Myocyte (in vitro differentiated cells): ENCODE measurements at places on chromosomes 11 and 22.
A peak's percentile ranks its signal among the peaks of the same experiment; 100 is the strongest.

GRCh38 chr11:63763496-63764339, 4.9 kb downstream of the ZFTA start:
- DNase-seq = no peak

GRCh38 chr22:30880181-30880601, 88.4 kb downstream of the MORC2 start:
- no peak for DNase-seq

DNA sequence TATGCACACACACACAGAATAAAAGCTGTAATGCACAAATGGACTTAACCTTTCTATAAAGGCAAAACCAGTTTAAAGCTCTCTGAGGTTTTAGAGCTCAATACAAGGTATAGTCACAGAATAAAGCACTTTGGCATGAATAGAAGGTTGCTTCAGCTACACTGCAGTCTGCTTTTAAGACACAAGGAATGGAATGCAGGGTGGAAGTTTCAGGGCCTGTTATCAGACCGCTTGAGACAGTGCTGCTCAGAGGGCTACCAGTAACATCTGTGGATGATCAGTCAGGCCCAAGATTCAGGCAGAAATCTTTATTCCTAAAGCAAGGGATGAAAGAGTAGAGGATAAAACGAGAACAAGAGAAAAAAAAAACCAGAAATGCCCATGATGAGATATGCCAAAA, 46.7 kb downstream of the CD44 start:
- DNase-seq = no peak

GRCh38 chr11:21301981-21302380, 632.6 kb downstream of the NELL1 start:
- DNase-seq = no peak

DNA sequence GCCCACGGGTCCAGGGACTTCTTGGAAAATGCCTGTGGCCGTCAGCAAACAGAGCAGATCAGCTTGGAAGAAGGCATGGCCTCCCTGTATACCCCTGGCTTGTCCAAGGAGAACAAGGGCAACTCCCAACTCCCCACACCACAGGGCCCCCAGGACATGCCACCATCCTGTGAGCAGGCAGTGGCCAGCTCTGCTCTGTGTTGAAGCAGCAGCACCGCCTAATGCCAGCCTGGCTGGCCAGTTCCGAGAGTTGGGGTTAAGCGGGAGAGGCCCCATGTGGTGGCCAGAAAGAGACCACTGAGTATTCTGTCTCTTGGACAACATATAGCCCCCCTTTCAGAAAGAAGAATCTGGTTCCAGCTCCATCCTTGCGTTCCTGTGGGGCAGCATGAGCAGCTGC, 209.2 kb downstream of the CTTN start:
- DNase-seq = no peak

GRCh38 chr22:46090631-46091201, 59.6 kb upstream of the PPARA start:
- peak; percentile 68 for DNase-seq

DNA sequence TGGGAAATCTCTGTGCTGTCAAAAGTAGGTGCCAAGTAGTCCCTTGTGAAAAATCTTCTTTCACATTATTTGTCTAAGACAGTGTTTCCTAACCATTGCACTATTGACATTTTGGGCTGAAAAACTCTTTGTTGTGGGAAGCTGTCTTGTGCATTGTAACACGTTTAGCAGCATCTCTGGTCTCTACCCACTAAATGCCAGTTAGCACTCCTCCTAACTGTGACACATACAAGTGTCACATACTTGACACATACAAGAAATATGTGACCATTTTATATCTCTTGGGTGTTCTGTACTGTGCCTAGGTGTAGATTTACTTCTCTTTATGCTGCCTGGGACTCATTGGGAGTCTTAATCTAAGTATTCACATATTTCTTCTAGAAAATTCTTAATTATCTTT, 57.8 kb downstream of the NXPE1 start:
- DNase-seq = no peak

DNA sequence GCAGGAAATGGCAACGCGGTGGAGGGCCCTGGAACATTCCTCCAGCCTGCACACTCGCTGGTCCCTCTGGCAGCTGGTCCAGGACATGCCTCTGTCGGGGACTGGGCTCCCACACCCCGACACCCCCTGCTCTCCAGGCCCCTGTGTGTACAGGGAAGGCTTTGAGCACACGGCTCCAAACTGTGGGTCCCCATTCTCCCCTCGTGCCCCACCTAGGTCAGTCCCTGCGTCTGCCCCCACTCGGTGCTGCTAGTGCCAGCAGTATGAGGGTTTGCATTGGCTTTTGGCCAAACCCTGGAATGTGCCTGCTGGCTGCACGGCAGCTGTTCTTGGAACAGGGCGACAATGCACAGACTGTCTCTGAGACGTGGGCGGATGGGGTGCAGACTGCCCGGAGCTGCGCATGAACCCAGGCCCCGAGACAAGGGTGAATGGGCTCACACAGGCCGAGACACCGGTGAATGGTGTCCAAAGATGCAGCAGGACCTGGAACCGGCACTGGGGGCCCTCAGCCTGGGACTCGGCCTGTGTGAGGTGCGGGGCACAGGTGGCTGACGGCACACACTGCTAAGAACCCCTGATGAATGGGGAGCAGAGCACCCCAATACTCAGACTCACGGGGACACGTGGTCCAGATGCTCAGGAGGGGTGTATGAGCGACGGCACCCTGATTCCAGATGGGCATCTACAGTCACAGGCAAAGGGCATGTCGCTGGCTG, 7.5 kb upstream of the SYT8 start:
- peak; percentile 97 for DNase-seq

DNA sequence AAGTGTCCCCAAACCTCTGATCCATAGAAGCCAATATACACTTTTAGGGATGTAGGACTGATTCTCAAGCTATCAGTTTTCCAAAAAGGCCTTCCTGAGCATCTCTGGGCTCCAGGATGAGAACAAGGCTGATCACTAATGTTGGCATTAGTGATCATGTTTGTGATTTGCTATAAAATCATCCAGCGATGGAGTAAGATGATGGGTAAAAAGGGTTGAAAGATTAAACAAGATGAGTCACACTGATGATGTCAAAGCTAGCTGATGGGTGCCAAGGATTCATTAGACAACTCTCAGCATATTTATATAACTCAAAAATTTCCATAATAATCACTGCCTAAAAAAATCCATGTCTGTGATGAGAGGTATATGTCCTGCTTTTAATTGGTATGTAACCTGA, 42.8 kb downstream of the ZNF280B start:
- no peak for DNase-seq

- no peak for DNase-seq
These were observed 2.1 kb downstream of the SYT9 start for GRCh38 chr11:7253800-7254199.

DNA sequence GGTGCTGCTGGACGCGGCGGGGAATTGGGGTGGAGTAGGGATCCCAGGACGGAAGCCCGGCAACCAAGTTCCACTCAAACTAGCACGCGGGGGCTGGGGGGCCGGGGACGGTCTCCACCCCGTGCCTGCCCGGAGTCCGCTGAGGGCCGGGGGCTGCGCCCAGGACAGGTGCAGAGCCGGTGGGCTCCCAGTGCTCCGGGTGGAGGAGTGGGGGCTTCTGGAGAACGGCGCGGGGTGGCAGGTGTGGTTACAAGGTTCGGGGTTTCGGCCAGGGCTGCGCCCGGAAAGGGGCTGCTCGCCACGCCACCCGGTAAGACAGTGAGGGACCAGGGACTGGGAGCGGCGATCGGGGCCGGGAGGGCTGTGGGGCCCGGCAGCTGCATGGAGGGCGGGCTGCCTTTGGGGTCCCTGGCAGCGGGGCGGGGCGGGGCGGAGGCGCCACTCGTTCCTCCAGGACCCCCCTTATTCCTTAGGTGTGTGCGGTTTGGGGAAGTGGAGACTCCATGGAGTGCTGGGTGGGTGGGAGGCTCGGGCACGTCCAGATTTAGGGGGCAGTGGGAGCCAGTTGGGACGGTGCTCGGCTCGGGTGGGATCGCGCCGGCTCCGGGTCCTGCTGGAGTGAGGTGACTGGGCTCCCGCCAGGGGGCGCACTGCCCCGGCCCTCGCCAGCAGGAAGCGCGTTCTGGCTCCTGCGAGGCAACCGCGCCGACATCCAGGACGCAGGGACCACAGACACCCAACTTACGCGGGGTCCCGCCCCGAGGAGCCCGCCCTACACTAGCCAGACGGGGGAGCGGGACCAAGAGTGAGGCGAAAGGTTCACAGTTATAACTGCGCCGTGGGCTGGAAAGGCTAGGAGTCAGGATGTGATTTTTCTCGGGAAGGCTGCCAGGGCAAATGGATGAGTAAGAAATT, 868 bp downstream of the TSPAN18 start:
- peak; percentile 72 for DNase-seq

DNA sequence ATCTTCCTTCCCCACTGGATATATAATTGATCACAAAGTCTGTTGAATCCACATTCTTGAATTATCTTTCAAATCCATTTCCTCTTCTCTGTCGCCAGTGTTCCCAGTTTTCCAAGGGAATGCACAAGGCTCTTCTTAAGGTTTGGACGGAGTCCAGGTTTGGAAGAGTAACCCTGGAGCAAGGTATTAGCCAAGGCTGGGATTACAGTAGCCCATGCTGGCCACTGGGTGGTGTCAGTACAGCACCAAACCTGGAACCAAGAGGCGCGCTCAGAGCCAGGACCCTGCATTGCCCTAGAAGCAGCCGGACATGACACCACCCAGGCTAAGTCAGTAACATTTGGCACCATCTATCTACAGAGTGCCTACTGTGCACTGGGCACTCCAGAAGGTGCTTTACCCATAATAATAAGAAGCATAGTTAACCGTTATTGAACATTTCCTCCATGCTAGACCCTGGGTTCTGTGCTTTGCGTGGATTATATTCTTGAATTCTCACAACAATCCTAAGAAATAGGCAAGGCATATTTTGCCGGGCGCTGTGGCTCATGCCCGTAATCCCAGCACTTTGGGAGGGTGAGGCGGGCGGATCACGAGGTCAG, 48.0 kb upstream of the CLPB start:
- DNase-seq = peak; percentile 77

DNA sequence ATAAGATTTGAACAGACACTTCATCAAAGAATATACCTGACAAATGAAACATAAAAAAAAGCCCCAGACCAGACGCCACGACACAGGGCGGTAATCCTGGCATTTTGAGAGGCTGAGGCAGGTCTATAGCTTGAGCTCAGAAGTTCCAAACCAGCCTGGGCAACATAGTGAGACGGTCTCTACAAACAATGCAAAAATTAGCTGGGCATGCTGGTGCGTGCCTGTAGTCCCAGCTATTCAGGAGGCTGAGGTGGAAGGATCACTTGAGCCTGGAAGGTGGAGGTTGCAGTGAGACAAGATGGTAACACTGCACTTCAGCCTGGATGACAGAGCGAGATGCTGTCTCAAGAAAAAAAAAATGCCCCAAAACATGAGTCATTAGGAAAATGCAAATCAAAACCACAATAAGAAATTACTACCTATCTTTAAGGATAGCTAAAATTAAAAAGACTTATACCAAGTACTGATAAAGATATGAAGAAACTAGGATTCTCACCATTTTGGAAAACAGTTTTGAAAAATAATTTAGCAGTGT, 91.7 kb upstream of the GRAMD1B start:
- no peak for DNase-seq

DNA sequence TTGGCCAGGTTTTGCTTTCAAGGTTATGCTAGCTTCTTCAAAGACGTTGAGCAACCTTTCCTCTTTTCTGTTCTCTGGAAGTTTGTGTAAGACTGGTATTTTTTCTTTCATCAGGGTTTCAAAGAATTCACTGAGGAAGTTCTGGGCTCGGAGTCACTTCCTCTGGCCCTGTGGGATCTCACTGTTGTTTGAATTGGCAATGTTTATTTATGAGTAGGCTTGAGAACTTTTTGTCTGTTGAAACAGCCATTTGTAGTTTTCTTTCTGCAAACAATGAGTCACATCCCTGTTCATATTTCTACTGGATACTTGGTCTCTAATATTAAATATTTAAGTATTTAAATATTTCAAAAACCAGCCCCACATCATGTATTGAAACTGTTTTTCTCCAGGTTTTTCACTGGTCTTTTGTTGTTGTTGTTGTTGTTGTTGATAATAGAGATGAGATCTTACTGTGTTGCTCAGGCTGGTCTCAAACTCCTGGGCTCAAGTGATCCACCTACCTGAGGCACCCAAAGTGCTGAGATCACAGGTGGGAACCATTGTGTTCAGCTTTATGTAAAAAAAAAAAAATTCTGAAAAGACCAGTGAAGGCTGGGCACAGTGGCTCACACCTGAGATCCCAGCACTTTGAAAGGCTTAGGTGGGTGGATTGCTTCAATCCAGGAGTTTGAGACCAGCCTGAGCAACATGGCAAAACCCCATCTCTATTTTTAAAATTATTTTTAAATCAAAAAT, 26.9 kb downstream of the SUSD2 start:
- peak; percentile 73 for DNase-seq

DNA sequence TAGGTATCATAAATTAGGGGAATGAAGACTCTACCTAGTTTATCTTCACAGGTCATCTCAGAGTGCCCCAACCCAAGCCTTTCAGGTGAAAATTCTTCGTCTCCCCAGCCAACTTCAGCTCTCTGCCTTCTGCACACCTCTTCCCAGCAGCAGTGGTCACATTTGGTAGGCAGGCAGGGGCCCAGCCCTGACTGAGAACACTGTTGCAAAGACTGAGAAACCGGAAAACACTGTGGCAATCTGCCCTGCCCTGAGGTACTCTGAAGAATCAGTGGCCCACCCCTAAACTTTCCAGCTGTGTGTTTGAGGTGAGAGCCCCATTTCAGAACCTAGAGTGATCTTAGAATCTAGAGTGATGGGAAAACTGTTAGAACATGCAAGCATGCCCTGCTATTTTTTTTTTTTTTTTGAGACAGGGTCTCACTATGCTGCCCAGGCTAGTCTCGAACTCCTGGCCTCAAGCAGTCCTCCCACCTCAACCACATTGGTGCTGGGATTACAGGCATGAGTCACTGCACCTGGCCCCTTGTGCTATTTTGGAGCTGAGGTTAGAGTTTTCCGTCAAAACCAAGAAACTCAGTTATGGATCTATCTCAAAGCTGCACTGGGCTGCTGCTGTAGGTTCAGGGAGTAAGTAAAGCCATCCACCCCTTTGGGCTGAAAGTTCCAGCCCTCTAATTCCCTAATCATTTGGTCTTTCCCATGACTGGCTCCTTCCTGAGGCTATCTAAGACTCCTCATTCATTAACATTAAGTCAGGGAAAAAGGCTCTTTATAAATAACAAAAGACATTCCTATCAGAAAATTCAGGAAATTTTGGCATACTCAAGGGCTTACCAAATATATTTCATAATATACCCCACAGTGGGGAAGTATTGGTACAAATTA, 1.7 kb upstream of the LDHA start:
- DNase-seq = no peak

DNA sequence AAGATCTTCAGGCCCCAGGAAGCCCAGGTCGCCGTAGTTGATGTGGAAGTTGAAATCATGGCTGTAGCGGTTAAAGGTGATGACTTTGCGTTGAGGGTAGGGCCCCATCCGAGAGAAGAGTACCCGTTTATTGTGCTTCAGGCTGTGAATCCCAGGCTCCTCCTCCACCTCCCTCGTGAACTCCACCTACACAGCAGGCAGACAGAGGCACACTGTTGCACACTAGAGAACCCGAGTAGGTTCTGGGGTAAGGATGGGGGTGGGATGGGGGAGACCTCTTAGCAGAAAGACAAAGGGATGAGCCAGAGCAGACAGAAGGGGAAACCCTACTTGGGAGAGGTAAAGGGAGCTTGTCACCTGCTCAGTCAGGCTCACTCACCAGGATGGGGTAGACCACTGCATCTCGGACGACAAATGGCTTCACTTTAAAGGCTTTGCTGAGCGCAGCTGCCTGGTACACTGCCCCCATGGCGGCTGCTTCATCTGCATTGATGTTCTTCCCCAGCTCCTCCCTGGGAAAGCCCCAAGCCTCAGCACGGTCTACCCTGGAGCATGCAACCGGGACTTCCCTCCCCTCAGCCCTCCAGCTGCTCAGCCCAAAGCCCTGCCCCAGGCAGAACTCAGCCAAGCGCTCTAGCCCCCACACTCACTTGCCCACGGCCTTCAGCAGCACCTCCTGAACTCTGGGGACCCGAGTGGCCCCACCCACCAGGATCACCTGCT, 5.4 kb downstream of the HYOU1 start:
- peak; percentile 39 for DNase-seq
